Activated CD8-positive, alpha-beta T cell treated with anti-CD3 and anti-CD28 coated beads, Interleukin-2, amount 10 ng/mL, durations not matched to agents 7 days and 5 days (primary cell): ENCODE measurements at places on chromosomes 11 and 22.

- no peak for DNase-seq
These were observed 19.3 kb downstream of the DDX25 start for GRCh38 chr11:125923633-125924032.

DNA sequence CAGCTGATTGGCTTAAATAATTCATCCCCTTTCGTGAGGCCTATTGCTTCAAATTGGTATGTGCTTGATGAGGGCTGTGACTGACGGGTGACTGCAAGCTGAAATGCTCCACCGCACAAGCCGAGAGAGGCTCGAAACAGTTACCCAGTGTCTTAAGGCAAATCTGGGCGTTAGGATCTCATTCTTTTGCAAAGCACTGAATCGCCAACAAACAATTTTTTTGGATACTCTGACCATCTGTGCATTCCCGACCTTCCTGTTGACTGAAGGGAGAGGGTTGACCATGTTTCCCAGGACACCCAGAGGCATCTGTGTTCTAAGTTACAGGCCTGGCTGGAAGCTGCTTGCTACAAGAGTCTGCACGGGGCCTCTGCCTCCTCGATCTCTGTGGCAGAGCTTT lies 32.1 kb downstream of the CACNG2 start:
- DNase-seq = no peak

GRCh38 chr22:44067901-44068300 lies 43.8 kb downstream of the PARVB start:
- DNase-seq = no peak

DNA sequence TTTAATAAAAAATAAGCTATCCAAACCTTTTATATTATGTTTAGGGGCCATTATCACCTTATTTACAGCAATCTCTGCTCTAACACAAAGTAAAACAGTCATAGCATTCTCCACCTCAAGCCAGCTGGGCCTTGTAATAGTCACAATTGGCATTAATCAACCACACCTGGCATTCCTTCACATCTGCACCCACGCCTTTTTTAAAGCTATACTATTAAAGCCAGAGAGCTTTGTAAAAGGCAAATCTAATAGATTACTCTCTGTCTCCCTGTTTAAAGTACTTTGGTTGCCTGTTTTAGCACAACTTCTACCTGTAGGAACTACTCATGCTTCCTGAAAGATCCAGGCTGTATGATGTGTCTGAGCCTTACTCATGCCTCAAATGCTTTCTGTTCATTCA lies 113.1 kb downstream of the CSNK2A3 start:
- no peak for DNase-seq

- no peak for DNase-seq
These were observed 96.2 kb downstream of the RASSF10 start for GRCh38 chr11:13105237-13105844.

- DNase-seq = no peak
These were observed 622.8 kb downstream of the BRD1 start for GRCh38 chr22:49204599-49205482.

- DNase-seq = peak; percentile 44
These were observed 76.7 kb upstream of the WNT7B start for GRCh38 chr22:46053563-46054090.

GRCh38 chr11:111283945-111284481 lies 14.3 kb upstream of the POU2AF3 start:
- no peak for DNase-seq

DNA sequence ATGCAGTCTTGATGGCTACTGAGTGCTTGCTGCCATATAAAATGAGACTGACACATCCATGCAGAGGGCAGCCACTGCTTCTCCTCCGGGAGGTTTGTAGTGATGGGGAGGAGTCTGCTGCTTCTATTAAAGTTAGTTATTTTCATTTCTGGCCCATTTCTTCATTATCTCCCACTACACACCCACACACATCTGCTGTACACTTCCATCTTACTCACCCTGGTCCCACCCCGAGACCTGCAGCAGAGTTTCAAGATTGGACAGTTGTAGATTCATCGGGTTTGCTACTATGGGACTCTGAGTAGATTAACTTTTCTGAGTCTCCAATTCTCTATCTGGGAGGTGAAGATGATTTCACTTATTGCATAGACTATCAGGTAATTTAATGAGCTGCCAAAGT lies 176.2 kb upstream of the SNX19 start:
- DNase-seq = no peak

DNA sequence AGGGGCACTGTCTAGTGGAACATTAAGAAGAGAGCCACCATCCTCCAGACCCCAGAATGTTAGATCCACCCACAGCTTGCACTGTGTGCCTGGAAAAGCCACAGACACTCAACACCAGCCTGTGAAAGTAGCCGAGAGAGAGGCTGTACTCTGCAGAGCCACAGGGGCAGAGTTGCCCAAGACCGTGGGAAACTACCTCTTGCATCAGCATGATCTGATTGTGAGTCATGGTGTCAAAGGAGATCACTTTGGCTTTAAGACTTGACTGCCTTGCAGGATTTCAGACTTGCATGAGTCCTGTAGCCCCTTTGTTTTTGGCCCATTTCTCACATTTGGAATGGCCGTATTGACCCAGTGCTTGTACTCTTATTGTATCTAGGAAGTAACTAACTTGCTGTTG lies 115.9 kb upstream of the CCDC179 start:
- no peak for DNase-seq
